Stimulated activated CD8-positive, alpha-beta memory T cell treated with anti-CD3 and anti-CD28 coated beads, Interleukin-7, amount 100 ng/mL, for 48 hours (primary cell): ENCODE measurements at places on chromosomes 2 and 18.
A peak's percentile ranks its signal among the peaks of the same experiment; 100 is the strongest.

GRCh38 chr2:58138396-58139030 is 91.9 kb downstream of the VRK2 start:
- DNase-seq: no peak

DNA sequence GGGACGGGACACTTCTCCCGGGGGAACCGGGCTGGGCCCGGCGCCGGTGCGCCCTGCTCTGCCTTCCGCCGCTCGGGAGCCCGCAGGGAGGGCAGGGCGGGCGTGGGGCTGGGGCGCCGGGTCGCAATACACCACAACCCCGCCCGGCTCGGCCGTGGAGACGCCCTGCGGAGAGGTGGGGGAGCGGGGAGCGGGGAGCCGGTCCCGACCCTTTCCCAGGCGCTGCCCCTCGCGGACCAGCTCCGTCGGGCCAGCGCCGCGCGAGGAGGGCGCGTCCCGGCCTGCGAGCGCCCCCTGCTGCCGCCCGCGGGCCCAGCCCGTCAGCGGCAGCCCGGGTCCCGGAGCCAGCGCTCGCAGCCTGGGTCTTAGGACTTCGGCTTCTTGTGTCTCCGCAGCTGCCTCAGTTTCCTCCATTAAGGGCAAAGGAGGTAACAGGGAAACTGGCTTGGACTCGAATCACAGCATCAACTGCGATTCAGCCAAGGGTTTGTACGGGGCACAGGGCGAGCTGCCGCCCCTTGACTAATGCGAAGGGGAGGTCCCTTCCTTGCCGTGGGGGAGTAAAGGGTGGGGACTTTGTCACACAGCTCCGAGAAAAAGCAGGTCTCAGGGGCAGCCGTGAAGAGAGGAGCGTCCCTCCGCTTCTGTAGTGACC is 635 bp upstream of the ADRA2B start:
- no peak for DNase-seq

DNA sequence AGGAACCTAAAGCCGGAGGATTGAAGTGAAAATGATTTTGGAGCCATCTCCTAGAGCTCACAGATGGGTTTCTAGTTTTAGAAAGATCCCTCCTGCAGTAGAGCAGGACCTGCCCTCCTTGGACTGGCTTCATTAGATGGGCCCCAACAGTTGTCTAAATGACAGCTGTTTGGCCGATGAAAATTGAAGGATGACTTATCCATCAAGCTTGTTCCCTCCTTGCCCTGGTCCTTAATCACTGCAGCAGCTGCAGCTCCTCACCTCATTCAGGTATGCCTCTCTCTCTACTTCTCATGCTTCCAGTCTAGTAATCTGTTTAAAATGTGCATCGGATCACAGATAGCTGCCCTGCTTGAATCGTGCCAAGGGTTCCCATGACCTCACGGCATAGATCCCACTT is 677.6 kb downstream of the BCL11A start:
- DNase-seq: no peak

GRCh38 chr2:57828221-57828620 is 218.4 kb upstream of the VRK2 start:
- DNase-seq: no peak

DNA sequence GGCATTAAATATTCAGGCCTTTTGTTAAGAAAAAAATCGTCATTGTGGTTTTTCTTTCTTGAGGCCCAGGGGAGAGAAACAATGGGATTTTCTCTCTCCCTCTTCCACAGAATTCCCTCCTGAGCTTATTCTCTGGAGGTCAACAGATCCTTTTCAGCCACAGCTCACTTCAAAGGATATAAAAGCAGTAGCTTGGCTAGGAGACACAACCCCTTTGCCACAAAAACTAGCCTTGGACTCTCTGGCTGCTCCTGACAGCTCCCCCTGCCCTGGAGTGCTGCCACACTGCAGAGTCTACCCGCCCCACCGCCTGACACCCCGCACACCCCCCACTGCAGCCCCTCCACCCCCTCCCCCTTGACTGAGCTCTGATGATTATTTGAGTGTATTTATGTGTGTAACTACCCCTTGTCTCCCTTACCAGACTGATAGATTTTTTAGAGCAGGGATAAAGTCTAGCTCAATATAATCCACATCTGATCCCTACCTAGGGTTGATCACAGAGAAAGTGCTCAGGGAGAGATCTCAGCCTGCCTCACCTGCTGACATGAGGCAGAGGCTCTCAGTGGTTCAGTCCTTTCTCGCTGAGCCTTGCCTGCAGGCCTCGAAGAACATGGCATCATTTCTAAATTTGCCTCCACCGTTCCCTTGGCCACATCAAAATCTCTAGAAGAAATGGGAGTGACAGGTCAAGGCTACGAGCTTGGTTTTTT is 132.2 kb upstream of the SP5 start:
- DNase-seq: no peak

GRCh38 chr2:44751754-44752479 is 189.6 kb upstream of the SIX3 start:
- no peak for DNase-seq

DNA sequence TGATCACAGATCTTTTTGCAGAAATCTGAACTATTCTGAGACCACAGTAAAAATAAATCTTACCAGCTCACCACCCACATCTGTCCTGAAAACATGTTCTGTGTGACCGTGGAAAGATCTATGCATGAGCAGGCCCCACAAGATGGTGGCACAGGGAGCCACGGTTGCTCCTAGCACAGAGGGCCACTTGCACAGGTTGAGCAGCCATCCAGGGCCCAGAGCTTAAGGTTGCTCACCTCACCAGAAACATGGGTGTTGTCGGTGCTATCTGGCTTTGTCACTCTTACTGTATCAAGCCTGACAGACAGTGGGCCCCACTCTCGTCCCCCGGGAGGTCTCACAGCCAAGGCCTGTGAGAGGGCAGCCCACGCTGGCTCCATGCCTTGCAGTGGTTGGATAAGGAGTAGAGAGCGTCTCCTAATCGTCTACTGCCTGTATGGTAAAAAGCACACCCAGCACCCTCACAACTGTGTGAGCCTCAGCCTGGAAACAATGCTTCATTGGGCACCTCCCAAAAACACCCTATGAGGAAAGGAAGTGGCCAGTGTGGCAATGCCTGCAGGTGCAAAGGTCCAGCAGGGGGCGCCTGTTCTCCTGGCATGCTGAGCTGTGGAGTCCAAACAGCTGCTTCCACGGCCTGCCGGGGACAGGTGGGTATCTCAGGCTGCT is 19.6 kb downstream of the TUBB6 start:
- peak; percentile 61 for DNase-seq

GRCh38 chr2:27264753-27265535 is 2.1 kb upstream of the SLC30A3 start:
- peak; percentile 23 for DNase-seq

GRCh38 chr2:39265315-39265714 is 21.5 kb upstream of the CDKL4 start:
- no peak for DNase-seq

GRCh38 chr18:52869942-52870907 is 530.2 kb downstream of the DCC start:
- DNase-seq: no peak

GRCh38 chr2:176533505-176534193 is 264.4 kb downstream of the MTX2 start:
- DNase-seq: no peak

DNA sequence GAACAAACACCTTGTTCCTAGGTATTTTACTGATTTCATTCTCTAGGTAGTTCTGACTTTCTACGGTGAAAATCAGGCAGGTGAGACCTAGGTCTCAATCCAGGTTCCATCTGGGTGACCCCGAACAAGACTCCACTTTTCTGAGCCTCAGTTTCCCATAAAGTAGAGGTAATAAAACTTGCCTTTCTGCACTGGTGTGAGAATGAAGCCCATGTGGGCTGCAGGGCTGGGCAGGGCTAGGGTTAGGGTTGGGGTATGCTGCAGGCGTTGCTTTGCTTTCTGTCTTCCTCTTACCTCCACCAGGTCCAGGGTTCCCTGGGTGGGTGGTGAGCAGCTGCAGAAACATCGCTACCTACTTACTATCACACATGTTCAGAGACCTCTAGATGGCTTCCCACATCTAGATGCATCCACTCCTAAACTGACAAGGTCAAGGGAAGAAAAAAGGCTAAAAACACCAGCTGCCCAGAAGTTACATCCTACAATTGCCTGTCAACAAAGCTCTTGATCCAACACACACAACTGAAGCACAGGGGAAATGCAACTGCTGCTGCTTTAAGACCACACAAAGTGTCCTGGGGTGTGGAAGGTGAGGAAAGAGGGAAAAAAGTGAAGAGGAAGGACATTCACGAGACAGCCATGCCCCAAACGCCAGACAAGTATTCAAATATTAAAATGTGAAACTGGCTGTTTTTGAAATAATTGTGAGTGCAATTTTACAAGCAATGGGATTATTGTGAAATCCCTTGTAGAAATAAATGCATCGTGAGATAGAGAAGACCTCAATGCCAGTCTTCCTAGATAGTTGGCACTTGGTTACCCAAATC is 23.5 kb downstream of the MBP start:
- DNase-seq: no peak

GRCh38 chr2:200624658-200625057 is 38.8 kb downstream of the AOX1 start:
- DNase-seq: no peak

GRCh38 chr2:28620291-28620793 is 124.5 kb downstream of the PLB1 start:
- DNase-seq: no peak

GRCh38 chr18:74389991-74390390 is 67.1 kb downstream of the DIPK1C start:
- no peak for DNase-seq

GRCh38 chr2:124034265-124034664 is 9.2 kb downstream of the CNTNAP5 start:
- DNase-seq: no peak

DNA sequence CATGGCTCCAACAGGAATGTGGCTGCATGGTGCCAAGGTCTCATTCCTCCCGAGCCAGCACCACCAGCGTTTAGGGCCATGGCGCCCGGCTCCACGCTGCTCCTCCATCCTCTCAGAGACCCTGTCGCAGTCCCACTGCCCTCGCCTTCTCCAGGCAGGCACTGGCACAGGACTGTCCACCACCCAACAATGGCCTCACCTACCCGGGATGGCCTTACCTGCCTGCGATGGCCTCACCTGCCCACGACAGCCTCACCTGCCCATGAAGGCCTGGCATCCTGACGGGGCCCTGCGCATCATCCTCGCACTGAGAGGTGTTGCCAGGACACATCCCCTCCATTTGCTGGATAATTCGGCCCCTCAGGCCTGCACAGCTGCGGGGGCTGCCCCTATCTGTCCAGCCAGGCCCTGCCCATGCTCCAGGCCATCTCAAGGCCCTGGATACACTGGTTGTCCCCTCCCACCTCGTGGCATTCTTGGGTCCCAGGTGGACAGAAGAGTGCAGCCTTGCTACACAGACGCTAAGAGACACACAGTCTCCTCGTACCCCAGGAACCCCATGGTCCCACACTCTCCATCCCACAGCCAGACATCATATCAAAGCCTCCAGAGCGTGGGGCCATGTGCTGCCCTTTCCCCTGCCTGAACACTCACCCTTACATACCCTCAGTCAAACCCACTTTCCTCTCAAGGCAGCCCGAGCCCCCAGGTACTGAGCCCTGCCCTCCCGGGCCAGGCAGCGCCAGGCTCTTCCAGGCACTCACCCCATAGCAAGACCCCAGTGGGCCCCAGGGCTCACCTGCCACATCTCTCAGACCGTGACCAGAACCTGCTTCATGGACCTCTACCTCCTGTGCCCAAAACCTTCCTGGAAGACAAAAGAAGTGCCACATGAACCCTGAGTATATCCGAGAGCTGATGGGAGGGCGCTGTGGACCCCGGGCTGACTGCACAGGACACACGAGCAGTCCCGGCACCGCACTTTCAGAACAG is 268.6 kb downstream of the EIPR1 start:
- DNase-seq: no peak

DNA sequence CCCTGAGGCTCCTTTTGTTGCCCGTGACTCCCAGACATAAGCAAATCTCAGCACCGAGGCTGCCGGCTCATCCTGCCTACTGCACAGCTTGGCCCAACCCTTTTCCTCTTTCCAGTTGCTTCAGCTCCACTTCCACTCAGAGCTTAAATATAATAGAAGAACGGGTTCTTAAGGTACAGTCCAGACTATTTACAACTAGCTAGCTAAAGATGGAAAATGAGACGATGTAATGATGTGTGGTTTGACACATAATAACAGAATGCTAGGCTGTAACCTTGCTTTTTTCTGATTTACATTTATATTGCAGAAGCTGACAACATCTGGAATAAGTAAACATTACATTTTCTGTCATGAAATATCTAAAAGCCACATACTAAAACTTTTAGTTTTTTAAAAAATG is 26.9 kb upstream of the ATP9B start:
- no peak for DNase-seq

- DNase-seq: no peak
Observed at GRCh38 chr2:27191070-27191829, 20.6 kb upstream of the ATRAID start.

GRCh38 chr18:57440331-57441070 is 5.3 kb downstream of the ONECUT2 start:
- DNase-seq: no peak

DNA sequence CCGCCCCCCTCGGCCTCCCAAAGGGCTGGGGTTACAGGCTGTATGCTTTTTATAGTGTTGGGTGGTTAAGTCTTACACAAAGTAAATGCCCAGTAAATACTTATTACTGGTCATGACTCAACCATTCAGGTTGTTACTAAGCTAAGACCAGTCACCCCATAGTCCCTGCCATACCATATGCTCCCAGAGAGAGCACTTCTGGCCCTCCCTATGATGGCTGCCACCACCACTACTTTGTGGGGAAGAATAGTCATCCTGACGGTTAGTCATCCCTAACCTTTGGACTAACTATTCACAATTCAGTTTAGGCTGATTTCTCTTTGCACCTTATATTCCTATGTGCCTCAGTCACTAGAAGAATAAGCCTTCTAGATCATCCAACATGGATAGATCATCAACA is 42.0 kb upstream of the MSH2 start:
- no peak for DNase-seq

DNA sequence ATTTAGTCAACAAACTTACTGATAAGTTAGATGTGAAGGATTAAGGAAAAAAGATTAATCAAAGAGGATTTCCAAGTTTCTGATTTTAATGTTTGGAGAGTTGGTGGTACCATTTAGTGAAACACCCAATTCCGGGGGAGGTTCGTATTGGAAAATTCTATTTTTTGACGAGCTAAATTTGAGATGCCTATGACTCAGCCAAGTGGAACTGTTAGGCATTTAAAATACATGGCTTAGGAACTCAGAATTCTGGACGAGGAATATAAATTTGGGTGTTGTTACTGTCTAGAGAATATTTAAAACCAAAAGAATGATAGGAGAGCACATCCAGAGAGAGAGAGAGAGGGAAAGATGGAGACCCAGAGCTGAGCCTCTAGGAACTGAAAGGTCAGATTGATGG is 103.6 kb downstream of the TMX3 start:
- no peak for DNase-seq

- no peak for DNase-seq
Observed at GRCh38 chr2:67927501-67927900, 135.3 kb downstream of the C1D start.
